ENCODE measurements at places on chromosomes 2 and 18.

DNA sequence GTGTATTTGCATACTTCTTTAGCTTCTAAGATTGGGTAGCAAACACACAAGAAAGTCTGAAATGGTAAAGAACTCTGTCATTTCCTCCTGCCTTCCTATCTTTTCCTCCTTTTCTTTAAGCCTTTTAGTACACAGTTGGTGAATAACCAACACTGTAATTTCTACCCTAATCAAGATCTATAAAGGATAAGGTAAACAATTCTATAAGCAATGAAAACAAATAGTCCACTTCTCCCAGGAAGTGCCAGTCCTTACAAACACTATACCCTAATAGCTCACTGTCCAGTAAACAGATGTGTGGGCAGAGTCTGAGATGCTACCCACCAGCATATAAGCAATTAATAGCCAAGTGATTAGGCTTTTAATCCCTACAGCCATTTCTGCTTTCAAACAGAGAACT, 81.0 kb upstream of the TFCP2L1 start:
- DNase-seq = no peak

GRCh38 chr2:138718405-138718804, 61.8 kb downstream of the NXPH2 start:
- no peak for DNase-seq

- no peak for DNase-seq
These were observed 180.6 kb downstream of the RDH14 start for GRCh38 chr2:18379870-18380269.

DNA sequence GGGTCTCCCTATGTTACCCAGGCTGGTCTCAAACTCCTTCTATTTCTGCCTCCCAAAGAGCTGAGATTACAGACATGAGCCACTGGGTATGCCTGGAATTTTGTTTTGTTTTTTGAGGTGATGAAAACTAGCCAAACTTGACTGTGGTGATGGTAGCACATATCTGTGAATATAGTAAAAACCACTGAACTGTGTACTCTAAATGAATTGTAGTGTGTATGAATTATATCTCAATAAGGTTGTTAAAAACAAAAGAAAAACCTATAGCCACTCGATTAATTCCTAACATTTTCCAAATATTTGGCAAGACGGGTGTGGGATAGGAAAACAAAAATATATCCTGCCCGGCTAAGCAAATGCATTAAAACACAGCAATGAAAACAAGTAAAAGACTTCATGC, 1302.3 kb upstream of the CHAC2 start:
- DNase-seq = no peak

- DNase-seq = no peak
These were observed 1.4 kb upstream of the BCL2 start for GRCh38 chr18:63320975-63321265.

- no peak for DNase-seq
These were observed 183.1 kb downstream of the C1D start for GRCh38 chr2:67879586-67880290.

GRCh38 chr18:48409591-48410094, 460 bp upstream of the ZBTB7C start:
- DNase-seq = no peak
